Pancreas (tissue), 10 donors: ENCODE measurements at places on chromosomes 5 and 9. TPM values are rescaled to one million over a fixed set of nuclear protein-coding genes. Genes with fewer than 3 reads are reported as not detected.

Gene TMEM167A
- 28.2 TPM for total RNA-seq

Gene TCF7
- total RNA-seq = 9.5 TPM

Gene ZNF608
- 21.6 TPM for total RNA-seq

Gene SPEF2
- total RNA-seq = 8.3 TPM
